ENCODE measurements at places on chromosomes 7 and 10.

DNA sequence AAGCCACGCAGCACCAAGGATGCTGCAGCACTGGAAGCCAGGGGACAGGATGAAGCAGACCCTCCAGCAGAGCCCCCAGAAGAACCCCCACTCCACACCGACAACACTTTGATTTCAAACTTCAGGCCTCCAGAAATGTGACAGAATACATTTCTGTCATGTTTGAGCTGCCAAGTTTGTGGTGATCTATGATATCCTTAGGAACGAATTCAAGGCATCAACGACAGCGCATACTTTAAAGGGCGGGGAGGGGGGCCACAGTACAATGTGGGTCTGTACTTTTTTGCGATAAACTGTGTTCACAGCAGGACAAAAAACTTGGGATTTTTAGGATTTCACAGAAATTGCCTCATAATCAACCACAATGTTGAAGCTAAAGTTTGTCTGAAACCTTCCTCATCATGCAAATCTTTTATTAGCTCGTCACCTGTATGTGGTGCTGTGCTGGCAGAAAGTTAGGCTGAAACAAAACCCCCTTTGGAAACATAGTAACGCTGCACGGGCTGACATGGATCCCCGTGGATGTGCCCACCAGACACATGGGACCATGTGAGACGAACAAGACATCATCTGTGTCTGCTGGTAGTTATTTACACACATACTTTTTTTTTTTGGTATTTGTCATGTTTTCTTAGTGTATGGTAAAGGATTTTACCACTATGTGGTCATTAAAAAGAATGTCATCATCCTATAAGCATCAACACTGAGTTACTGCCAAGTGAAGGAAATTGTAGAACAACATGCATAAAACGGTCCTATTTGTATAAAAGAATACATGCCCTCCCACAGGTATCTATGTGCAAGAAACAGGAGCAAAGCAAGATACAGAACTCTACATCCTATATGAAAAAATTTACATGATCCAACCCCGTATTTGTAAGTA, 113.3 kb upstream of the AFAP1L2 start:
- DNase-seq, result no peak

DNA sequence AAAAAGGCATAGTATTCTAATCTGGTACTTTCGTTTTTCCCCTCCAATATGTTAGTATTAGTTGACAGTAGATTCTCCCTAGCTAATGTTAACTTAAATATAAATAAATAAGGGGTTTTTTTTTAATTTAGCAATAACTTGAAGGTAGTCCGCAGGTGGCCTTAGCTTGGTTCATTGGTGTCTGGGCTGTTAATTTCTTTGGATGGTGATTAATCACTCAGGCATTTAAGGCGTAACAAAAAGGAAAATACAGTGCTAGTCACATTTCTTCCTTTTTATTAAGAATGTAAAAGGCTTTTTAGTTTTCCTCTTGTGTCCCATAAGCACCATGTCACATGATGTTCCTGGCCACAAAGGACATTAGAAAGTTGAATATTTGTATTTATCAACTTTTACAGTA, 161.0 kb upstream of the POT1 start:
- no peak for DNase-seq

GRCh38 chr7:45599851-45600706, 25.9 kb downstream of the ADCY1 start:
- no peak for DNase-seq

DNA sequence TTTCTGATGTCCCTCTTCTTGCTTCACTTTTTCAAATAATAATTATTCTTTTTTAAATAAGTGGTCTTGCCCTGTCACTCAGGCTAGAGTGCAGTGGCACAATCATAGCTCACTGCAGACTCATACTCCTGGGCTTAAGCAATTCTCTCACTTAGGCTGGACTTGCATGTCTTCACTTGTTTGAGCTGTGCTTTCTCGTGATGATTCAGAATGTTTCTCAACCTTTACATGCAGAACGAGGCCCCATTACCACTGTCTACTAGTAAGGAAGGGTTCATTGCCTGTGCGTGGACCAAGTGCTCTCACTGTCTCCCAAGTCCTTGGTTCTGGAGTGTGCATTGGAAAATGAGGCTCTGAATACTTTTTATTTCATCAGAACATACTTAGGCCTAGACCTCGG, 468.6 kb upstream of the COBL start:
- DNase-seq, result no peak

- DNase-seq, result no peak
Measured at GRCh38 chr7:13036256-13036780, 348.9 kb downstream of the ARL4A start.

DNA sequence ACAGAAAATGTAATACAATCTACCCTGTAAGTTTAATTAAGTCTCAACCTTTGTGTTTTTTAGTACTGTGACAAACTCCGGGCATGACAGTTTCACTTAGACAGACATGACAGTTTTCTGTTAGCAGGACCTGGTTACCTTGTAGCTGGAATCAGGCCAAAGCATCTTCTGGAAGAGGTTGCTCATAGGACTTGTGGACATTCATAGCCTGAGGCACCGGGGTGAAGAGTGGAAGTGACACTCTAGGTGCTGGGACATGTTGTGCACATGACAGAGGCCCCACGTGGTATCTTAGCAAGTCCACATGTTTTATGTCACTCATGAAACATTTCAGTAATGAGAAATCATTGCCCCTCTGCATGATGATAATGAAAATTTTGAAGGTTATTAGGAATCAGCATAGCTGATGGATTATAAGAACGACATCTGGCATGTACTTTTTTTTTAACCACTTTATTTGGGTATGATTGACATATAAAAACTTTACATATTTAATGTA, 441.4 kb downstream of the CNTNAP2 start:
- DNase-seq, result no peak

- DNase-seq, result no peak
Measured at GRCh38 chr10:16520900-16521299, 779 bp downstream of the C1QL3 start.

DNA sequence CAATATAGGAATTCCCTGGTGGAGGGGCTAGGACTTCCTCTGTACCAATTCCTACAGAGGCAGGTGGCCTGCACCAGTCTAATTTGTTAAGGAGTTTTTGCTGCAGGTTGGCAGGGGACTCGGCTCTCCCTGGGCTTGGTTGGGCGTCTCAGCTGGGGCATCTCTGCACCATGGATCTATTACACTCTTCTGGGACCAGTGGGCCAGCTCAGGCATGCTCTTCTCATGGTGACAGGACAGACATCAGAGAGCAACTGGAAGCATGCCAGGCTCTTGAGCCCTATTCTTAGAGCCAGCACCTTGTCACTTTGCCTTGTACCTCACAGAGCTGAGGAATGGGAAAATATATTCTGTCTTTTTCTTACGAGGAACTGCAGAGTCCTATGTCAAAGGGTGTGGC, 74.6 kb downstream of the SH2D4B start:
- DNase-seq, result no peak

DNA sequence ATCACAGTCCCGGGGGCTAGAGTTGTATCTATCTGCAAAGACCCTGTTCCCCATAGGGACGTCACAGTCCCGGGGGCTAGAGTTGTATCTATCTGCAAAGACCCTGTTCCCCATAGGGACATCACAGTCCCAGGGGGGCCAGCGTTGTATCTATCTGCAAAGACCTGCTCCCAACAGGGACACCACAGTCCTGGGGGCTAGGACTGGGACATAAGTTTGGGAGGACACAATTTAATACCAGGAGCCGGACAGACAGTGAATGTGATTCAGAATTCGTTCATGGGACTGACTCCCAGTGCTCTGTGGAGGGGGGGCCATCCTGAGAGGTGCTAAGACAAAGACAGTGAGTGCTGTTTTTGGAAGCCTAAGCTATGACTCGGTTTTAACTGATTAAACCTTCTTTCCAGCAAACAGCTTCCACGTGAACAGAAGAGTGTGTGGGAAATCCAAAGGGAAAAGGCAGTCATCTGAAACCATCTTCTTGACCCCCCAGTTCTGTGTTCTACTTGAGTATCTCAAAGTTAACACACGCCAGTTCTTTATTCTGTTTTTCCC, 153.0 kb downstream of the DIP2C start:
- DNase-seq, result no peak

DNA sequence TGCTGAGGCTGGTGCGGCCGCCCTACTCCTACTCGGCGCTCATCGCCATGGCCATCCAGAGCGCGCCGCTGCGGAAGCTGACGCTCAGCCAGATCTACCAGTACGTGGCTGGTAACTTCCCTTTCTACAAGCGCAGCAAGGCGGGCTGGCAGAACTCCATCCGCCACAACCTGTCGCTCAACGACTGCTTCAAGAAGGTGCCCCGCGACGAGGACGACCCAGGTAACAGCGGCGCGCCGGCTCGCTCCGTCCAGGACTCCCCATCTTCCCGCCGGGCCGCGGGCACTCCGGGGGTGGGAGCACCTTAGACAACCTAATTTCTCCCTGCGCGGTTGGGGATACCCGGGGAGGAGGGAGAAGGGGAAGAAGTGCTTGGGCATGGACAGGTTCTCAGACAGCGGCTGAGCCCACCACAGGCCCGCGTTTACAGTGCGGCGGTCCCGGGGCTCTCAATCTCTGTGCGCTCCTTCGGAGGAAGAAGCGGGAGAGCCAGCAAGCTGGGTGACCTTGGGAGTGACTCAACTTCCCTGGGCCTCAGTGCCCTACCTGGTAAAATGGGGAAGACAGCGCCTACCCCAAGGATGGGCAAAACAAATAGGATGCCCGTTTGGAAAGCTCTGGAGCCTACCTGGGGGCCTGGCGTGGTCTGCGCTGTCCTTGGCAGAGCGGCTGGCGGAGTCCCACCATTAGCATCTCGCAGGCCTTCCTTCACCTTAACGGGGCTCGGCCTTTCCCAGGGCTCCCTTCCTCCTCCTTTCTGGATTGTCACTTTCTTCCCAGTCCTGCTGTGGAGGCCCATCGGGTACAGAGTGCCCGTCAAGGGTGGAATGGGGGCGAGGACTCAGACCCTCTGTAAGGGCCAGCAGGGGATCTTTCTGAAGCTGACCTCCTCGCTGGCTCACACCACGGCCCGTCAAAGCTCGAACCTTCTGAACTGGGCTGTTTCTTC, 852 bp downstream of the FOXI2 start:
- DNase-seq, result no peak

GRCh38 chr7:27102581-27103442, at the start of gene HOXA2:
TSS of gene HOXA2 (minus strand) at chr7:27102683. CDS start at chr7:27102500, 183 bp downstream.
- no peak for DNase-seq

GRCh38 chr10:110426294-110427181, 71.2 kb upstream of the DUSP5 start:
- DNase-seq, result no peak

All from stimulated activated CD4-positive, alpha-beta T cell treated with anti-CD3 and anti-CD28 coated beads, TNF-alpha, amount 100 ng/mL, for 48 hours (primary cell).